ENCODE measurements at places on chromosomes 6 and 20. TPM values are rescaled to one million over a fixed set of nuclear protein-coding genes. Genes with fewer than 3 reads are reported as not detected.

PRKN gene
- 5.2 TPM for total RNA-seq

DNA sequence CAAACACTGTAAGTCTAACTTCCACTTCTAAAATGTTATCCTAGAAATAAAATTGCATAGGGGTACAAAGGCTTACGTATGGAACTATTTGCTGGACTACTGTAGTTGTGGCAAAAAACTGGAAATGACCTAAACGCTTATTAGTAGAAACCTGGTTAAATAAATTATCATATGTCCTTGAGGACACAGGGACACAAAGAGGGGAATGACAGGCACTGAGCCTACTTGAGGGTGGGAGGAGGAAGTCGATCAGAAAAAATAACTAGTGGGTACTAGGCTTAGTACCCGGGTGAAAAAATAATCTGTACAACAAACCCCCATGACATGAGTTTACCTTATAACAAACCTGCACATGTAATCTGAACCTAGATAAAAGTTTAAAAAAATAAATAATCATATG is 28.4 kb downstream of the BCAS1 start:
- DNase-seq: no peak

- DNase-seq: no peak
Observed at GRCh38 chr6:131631625-131632289, 3.7 kb upstream of the MED23 start.

- no peak for DNase-seq
Observed at GRCh38 chr6:34234667-34235306, 1.9 kb upstream of the HMGA1 start.

PPP1R16B gene
- 1.9 TPM for total RNA-seq

GRCh38 chr6:116616737-116617053 is 416 bp downstream of the RSPH4A start:
- DNase-seq: no peak

- DNase-seq: no peak
Observed at GRCh38 chr6:35357677-35358076, 15.3 kb downstream of the PPARD start.

DNA sequence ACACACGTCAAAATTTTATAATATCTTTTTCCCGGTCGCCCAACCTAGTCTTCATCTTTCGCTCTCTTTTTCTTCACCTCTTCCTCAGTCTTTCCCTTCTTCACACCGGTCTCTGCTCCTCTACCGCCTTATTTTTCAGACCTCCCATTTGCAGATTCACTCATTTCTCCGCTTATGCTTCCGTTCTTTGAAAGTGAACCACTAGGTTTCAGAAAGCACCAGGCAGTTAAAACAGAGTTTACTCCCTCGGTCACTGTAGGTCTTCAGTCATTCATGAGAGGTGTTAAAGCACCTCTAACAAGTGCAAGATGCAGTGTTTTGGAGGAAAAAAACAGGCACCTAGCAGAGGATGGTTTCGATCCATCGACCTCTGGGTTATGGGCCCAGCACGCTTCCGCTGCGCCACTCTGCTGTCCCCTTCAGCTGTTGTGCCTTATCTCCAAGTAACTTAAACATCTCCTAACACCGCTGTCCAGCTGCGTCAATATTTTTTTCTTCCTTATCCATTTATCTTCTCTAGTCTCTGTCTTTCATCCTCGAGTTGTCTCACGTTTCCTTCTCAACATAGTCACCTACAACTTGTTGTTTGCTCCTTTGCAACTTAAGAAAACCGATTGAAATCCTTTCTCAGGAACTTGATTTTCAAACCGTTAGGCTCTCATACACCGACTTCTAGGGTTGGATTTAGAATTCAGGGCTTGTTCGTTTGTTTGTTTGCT is 119.7 kb upstream of the ZNF184 start:
- DNase-seq: no peak

GRCh38 chr6:110661414-110661813 is 153.9 kb downstream of the CDK19 start:
- DNase-seq: no peak

DNA sequence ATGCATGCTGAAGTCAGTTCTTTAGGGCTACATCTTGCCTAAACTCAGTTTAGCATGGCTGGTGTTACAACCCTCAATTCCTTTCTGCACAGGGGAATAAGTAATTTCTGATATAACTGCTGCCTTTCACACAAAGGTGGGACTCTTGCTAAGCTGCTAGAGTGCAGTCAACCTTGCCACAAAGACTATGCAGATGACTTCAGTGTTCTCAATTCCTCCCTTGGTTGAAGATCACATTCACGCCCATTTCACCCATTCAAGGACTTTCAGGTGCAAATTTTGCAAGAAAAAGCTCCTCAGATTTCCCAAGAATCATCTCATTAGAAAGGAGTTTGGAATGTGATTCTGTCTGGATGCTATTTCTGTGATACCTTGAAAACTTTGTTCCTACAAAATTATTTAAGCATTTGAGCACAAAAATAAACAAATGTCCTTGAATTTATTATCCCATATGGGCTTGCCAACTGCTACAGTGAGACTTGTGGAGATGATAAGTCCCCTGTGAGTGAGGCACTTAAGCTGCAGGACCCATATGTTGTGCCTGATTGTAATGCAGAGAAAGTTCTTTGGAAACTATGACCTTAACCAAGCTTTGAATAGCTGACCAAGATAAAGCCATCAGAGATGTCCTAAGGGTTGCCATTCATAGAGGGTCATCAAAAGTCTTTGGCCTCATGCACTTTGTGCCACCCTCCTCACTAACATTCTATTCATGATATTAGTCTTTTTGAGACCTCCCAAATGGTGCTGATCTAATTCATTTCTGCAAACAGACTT is 111.8 kb downstream of the PLCB4 start:
- DNase-seq: no peak

DNA sequence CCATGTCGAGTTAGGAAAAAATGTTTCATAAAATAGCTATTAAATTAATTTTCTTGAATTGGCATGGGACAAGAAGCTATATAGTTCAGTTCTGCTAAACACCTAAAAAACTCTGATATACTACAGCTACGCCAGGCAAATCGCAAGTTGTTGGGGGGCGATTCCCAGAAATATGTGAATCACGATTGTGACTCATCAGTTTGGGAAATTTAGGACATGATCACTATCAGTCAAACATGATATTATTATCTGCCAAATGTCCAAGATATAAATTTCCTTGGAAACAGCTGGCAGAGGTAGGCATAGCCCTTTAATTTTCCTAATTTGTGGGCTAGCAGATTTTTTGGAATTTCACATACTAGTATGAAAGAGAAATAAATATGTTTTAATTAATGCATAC is 123.6 kb downstream of the ATXN1 start:
- DNase-seq: no peak

- no peak for DNase-seq
Observed at GRCh38 chr6:4561773-4562400, 214.3 kb upstream of the CDYL start.

GRCh38 chr20:47111576-47111975 is 216.9 kb downstream of the EYA2 start:
- DNase-seq: no peak

DNA sequence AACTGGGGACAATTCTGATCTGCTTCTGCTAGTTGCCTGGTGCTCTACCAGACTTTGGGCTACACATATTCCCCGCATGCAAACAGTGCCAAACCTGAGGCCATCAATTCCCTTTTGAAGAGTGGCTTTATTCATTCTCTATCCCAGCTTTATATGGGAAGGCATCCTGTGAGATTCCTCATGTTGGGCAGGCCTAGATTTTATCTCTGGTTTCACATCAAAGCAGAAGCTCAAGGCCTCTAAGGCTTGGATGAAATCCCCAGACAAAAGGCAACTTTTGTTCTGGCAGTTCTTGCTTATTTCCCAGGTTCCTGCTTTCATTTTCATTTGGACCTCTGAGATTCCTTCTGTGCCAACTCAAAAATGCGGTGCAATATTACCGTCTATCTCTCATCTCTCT is 648.8 kb downstream of the QKI start:
- no peak for DNase-seq

DNA sequence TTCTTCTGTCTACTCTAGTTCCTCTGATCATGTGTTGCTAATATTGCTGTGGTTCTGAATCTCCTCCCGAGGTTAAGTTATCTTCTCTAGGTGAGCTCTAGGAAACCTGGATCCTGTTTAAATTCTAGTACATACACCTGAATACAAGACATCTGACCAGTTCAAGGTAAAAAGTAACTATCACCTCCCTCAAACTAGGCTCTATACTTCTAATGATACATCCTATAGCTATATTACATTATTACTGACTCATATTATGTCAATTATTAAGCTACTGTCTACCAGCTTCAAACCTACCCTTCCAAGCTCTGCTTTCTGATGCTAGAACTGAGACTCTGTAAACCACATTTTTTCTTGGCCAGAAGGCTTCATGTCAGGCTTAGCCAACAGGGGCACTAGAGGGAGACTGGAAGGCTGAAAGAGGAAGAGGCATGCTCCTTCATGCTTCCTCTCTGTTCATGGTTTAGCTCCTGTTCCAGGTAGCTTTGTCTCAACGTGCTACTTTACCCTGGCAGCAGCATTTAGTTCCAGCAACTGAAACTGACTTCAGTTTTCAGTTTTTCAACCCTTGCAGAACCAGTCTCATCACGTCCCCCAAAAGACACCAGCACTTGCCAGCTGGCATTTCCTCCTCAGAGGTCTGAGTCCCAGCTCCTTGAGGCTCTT is 148.4 kb upstream of the TOP1 start:
- no peak for DNase-seq

DNA sequence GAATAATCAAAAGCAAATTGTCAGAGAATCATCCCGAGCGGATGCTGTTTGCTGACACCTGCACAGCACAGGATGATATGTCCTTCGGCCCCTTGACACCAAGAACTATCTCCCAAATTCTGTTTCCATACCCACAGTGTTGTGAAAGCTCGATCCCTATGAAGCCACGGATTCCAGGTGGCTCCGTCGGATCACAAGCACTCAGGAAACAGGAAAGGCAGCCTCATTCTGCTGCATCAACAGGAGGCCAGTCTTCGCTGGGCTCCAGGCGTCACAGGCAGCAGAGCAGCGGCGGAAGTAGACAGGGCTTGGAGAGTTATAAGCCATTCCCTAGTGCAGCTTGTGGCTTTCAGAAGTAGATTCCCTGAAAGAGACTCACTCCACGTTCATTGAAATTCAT is 342.3 kb downstream of the C6orf118 start:
- no peak for DNase-seq

SS18L1 gene
- total RNA-seq: 18.5 TPM

NPBWR2 gene
- not detected for total RNA-seq

GRCh38 chr6:150894191-150894744 is 28.8 kb downstream of the MTHFD1L start:
- no peak for DNase-seq

GRCh38 chr6:53315086-53315724 is 33.5 kb downstream of the ELOVL5 start:
- no peak for DNase-seq

DZANK1 gene
- total RNA-seq: 1.7 TPM

ADGRF5 gene
- 24.4 TPM for total RNA-seq

Measured in skin of body (tissue), 3 donors.